COR-L47 (cell line): ENCODE measurements at places on chromosomes 7 and 10.

DNA sequence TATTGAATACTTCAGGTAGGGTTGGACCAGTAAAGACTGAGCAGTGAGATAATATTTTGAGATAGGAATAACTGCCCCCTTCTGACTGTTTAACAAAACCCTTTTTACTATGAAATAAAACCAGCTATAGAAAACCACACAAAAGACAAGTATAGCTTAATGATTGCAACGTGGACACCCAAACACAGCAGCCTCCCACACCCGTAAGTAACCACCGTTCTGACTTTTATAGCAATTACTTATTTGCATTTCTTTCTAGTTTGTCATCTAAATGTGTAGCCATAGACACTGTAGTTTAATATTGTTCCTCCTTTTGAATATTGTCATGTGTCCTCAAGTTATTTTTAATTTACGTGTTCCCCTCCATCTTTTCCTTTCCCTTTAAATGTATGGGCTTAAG is 42.9 kb upstream of the SYPL1 start:
- no peak for DNase-seq

GRCh38 chr10:102505462-102506115 is 1.8 kb downstream of the SUFU start:
- no peak for DNase-seq

DNA sequence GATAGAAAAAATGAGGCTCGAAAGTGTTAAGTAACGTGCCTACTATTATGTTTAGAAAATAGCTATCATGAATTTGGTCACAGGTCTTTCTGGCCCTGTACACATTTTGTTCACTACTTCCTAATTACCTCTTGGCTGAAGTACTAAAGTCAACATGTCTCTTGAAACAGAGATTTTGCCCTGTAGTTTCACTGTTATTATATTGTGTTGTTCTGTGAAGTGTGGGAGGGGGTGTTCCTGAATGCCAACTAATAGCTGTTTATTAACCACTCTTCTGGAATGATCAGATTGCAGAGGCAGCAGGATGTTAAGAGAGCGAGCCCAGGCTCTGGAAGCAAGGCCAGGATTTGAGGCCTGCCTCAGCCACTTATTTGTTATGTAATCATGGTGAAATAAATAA is 72.1 kb downstream of the RNF133 start:
- peak; percentile 56 for DNase-seq

GRCh38 chr7:150799741-150800580 is at the start of gene TMEM176B:
TSS of gene TMEM176B (minus strand) at chr7:150800364. CDS start at chr7:150796569, 3,795 bp downstream.
- DNase-seq: peak; percentile 12

DNA sequence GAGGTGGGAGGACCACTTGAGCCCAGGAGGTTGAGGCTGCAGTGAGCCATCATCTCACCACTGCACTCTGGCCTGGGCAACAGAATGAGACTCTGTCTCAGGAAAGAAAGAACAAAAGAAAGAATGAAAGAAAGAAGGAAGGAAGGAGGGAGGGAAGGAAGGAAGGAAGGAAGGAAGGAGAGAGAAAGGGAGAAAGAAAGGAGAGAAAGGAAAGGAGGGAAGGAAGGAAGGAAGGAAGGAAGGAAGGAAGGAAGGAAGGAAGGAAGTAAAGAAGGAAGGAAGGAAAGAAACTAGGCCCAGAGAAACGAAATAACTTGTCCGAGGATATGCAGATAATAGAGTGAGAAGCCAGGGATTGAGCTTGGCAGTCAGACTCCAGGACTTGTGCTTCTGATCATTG is 102.1 kb downstream of the SKIDA1 start:
- DNase-seq: no peak

DNA sequence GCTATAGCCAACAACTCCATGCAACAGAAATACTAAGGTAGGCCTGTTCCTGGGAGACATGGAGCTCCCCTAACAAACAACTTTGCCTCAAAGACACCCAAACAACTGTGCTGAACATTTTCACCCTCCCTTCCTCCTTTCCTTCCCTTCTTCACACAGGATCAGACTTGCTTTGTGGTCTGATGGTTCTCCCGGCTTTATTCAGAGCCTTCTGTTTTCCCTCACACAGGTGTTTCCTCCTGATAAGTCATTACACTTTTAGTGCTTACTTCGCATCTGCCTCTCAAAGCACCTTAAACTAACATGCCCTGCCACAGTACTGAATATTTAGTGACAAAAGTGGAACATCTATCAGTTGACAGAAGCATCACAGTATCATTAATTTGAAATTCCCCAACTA is 56.3 kb upstream of the YAE1 start:
- no peak for DNase-seq

DNA sequence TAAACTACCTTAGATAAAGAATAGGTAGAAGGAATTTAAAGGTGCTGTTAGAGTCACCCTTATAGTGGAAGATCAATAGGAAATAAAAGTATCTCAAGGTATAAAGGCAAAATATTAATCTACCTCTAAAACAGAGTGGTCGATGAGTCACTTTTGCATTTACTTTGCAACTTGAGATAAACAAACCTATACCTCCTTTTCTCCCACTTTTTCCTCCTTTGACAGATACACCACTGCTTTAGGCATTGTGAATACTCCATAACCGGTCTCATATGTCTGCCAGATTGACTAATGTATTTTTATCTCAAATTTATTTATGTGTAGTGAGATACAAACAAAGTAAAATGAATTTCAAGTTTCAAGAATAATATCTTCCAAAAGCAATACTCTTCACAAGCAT is 193.5 kb downstream of the SKAP2 start:
- DNase-seq: no peak

DNA sequence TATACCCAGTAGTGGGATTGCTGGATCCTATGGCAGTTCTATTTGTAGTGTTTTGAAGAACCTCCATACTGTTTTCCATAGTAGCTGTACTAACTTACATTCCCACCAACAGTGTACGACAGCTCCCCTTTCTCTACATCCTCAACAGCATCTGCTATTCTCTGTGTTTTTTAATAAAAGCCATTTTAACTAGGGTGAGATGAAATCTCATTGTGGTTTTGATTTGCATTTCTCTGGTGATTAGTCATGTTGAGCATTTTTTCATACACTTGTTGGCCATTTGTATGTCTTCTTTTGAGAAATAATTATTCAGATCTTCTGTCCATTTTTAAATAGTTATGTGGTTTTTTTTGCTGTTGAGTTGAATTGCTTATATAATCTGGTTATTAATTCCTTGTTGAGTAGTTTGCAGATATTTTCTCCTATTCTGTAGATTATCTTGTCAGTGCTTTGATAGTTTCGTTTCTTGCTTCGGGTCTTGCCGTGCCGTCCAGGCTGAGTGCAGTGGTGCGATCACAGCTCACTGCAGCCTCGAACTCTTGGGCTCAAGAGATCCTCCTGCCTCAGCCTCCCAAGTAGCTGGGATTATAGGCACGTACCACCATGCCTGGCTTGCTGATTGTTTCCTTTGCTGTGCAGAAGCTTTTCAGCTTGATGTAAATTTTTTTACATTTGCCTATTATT is 12.0 kb downstream of the MTG1 start:
- no peak for DNase-seq

GRCh38 chr7:133547981-133548380 is 295.1 kb downstream of the EXOC4 start:
- no peak for DNase-seq

GRCh38 chr7:137328373-137329120 is 15.0 kb downstream of the PTN start:
- DNase-seq: peak; percentile 65

GRCh38 chr10:113960617-113961181 is 83.0 kb upstream of the ADRB1 start:
- DNase-seq: no peak

DNA sequence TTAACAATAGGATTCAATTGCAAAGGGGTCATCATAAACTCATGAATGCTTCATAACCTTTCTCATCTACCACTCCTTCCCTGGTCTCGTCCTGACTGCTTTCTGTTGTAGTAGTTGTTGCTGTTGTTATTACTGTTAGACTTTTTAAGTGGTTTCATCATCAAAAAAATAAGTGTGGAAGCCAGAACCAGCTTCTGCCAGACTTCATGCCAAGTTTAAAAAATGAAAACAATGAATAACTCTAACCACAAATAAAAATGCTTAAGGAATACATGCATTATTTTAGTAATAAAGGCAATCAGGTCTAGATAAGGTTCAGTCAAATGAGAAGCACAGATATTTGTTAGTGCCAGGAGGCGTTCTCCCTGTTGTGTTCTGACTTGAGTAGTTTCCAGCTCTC is 85.4 kb downstream of the PCLO start:
- DNase-seq: no peak

DNA sequence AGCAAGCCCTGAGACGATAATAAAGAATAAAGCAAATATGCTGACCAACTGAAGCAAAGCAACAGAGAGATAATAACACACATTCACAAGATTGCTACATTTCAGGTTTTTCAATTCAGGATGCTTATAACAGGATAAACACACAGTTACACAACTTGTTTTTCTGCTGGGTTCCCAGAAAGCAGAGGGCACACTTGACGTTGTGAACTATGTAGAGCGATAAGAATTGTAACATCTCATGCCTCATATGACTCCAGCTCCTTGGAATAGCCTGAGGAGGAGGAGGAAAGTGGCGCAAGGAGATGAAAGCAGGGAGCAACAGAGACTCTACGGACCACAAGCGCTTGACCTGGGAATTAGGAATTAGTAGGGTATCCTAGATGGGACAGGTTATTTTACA is 201.7 kb downstream of the SKAP2 start:
- no peak for DNase-seq

- peak; percentile 78 for DNase-seq
Observed at GRCh38 chr7:12771378-12771877, 84.0 kb downstream of the ARL4A start.

- DNase-seq: no peak
Observed at GRCh38 chr10:29243750-29244149, 45.1 kb upstream of the LYZL1 start.

- no peak for DNase-seq
Observed at GRCh38 chr7:93374345-93374940, 142.3 kb downstream of the VPS50 start.

DNA sequence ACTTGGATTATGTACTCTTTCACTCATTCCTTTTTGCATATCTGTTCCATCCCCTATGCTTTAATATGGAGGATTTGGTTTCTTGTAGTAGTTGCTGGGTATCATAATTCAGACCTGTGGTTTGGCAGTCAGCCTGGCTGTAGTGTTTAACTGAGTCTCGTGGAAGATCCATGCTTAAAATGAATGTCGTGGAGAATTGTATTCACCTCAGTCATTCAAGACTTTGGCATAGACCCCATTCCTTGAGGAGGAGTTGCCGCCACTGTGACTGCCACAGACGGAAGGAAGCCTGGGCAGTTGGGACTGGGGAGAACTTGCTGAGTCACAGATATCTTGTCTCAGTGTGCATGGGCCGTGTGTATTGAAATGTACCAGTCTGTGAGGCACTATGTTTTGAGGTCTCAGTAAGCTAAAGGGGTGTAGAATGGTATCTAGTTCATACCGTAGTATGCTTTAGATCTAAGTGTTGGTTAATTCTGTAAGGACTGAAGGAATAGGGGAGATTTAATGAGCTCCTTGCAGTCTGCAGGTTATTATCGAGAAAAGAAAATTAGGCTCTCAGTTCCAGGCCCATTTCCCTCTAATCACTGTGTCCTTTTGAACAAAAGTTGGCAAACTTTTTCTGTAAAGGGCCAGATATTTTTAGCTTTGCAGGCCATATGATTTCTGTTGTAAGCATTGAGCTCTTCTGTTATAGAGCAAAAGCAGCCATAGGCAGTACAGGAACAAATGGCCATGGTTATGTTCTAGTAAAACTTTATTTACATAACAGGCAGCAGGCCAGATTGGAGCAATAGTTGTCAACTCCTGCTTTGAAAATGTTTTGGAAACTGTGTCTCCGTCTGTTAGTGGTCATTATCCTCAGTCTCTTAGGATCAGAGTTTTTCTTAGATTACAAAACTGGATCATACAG is 76.8 kb downstream of the TPST1 start:
- DNase-seq: no peak

GRCh38 chr10:106033065-106033464 is 1131.4 kb downstream of the SORCS1 start:
- no peak for DNase-seq

DNA sequence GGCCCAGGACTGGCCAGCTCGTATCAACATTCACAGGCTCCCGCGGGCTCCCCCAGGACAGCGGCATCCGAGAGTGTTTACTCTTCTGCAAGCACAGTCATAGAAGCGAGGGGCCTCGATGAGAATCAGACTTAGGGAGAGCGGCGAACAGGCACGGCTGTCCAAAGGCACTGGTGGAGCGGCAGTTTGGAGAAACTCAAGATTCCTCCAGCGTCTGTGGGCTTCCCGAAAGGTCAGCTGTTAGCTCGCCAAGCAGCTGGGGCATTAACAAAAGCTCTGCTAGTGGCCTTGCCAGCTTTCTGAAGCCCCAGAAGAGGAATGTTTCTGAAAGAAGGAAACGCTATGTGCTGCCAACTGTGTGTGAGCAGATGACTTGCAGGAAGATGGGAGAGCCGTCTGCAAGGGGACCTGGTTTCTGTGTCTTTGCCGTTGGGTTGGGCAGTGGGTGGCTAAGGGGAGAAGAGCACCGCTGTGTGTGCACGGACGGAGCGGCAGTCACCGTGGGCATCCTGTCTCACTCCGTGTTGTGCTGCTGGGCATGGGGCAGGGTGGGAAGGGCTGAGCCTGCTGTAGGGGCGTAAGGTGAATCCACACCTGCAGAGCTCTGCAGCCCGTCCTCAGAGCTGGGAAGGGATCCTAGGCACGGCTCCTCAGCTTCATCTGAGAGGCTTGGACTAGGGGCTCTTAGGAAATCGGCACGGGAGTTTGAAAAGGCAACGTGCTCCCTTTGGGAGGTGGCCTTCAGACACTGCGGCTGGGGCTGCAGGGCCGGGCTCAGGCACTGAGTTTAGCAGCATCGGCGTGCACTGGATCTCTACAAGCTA is 42.1 kb downstream of the AMZ1 start:
- DNase-seq: no peak

DNA sequence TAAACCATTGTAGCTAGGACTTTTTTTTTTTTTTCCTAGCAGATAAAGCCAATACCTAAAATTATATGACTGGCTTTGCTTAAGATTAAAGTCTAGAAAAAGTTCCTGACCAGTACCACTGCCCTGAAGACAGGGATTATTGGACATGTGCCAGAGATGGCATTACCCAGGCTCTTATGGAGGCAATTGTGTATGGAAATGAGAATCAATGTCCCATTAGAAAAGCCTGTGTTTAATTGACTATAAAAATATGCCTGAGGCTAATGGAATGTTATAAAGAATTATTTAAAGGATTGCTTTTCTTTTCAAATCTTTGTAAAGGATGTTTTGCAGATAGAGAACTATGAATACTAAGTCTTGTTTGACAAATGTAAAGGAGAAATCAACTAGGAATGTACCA is 196.7 kb downstream of the ANK3 start:
- no peak for DNase-seq
